Neural crest cell (in vitro differentiated cells): ENCODE measurements at places on chromosomes 5 and 9. TPM values are rescaled to one million over a fixed set of nuclear protein-coding genes. Genes with fewer than 3 reads are reported as not detected.
A peak's percentile ranks its signal among the peaks of the same experiment; 100 is the strongest.

Gene SLC6A7
- not detected in 2 replicates for total RNA-seq

Gene IL33
- not detected in 2 replicates for total RNA-seq

DNA sequence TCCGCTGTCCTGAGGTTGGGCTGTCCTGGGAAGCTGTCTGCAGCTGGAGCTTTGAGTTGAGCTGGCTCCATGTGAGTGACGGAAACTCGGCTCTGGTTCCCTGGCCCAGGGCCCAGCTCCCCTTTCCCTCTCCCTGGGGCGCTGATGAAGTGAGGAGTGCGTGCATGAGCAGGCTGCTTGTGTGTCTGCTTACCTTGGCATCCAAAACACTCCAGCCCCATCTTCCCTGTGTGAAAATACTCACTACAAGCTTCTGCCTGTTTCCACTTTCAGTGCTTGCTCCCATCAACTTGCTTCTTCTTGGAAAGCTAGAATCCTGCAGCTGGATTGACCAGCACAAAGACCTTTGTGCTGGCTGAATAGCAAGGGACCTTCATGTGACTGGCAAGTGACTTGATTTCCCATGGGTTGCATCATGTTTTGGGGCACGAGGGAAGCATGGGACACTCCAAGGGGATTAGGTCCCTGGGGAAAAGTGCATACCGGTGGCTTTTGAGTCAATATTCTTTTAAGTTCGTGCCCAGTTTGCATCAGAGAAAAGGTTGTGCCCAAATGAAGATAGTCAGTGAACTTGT, 198.1 kb downstream of the GADD45G start:
- H3K4me1 ChIP-seq: peaks cover 2% of the 10 kb centered on the region
- H3K4me3 ChIP-seq: no peak overlapping the region
- H3K27ac ChIP-seq: no peak overlapping the region
- no peaks in the 10 kb centered on the region for H3K36me3 ChIP-seq

Gene ACOT12
- total RNA-seq: not detected in 2 replicates

DNA sequence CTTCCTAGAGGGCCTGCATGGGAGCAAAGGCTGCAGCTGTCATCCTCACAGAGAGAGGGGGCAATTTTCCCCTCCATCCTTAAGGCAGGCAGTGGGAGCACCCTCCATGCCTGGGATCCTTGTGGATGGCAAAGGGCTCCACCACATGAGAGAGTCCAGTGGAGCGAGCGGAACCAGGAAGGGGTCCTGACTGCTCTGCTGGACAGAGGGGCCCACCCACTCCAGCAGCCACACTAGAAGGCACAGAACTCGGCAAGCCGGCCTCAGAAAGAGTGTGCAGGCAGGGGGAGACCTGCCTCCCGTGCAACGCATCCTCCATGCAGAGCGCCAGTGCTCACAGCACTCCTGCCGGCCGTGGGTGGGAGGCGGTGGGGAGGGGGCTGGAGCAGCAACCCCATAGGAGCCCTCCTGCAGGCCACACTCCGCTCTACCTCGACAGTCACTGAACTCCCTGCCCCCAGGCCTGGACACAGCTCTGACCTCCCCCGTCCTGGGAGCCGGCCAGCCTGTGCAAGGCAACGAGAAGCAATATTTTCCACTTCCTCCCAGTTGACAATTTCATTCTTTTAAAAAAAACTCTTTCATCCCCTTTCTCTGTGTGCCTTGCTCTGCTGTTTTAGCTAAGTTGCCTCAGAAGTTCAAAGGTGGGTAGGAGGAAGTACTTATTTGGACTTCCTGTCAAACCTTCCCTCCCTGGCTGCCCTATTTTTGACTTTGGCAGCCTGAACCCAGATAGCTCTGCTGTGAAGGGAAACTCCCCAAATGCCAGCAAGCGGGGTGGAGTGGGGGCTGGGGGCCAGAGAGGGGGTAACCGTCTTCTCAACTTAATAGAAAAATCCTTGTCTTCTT, 5.3 kb upstream of the LCP2 start:
- no peak overlapping the region for H3K27ac ChIP-seq
- H3K36me3 ChIP-seq: no peaks in the 10 kb centered on the region
- no peak overlapping the region for H3K4me3 ChIP-seq
- DNase-seq: no peak
- peaks cover 33% of the 10 kb centered on the region for H3K4me1 ChIP-seq
- no peaks in the 10 kb centered on the region for H3K27me3 ChIP-seq

- H3K4me3 ChIP-seq: no peak overlapping the region
- no peaks in the 10 kb centered on the region for H3K4me1 ChIP-seq
- DNase-seq: peak; percentile 84
Measured at GRCh38 chr9:34413231-34413852, 36.6 kb upstream of the MYORG start.

Gene QSOX2
- total RNA-seq: 28.0 and 28.7 TPM in 2 replicates

DNA sequence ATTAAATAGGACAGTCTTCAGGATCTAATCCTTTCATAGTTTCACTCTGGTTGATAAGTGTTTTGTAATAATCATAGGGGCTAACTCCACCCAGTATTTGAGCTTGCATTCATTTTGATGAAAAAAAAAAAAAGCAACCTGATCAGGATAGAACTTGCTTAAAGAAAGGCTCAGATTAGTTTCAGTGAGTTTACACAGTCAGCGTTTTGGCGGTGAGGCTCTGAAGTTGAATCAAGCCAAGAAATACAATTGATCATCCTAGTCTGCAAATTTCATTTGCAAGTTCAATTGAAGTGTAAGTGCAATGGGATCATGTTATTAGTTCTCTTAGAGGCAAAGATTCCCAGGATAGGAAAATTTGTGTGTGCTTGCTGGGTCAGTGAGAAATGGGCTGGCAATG, 159.7 kb upstream of the ELL2 start:
- no peak overlapping the region for H3K4me3 ChIP-seq
- H3K4me1 ChIP-seq: no peaks in the 10 kb centered on the region
- H3K36me3 ChIP-seq: no peaks in the 10 kb centered on the region
- H3K27me3 ChIP-seq: no peaks in the 10 kb centered on the region

GRCh38 chr5:57850109-57850508, 367.5 kb upstream of the ACTBL2 start:
- H3K4me3 ChIP-seq: no peak overlapping the region
- no peaks in the 10 kb centered on the region for H3K4me1 ChIP-seq

DNA sequence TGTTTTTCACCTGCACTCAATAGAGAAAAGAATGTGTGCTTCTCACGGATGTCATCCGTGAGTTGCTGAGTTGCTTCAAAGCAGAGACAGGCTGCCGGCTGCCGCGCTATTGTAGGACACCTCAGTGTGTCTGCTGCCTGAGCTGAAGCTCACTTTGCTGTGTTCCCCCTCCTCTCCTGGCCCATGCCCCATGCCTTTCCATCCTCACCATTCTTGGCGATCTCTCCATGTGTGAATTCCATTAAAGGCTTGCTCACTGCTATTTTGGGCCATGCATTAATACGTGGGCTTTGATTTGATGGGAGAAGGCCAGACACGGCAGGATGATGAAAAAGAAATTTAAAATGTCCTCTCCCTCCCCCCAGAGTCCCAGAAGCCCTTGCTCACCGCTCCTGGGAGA, 14.5 kb downstream of the ADAM19 start:
- DNase-seq: no peak
- peaks cover 44% of the 10 kb centered on the region for H3K4me1 ChIP-seq
- peaks cover 3% of the 10 kb centered on the region for H3K36me3 ChIP-seq
- H3K27ac ChIP-seq: no peak overlapping the region
- H3K27me3 ChIP-seq: no peaks in the 10 kb centered on the region
- H3K4me3 ChIP-seq: no peak overlapping the region

GRCh38 chr9:131552030-131552429, 6.7 kb downstream of the PRRT1B start:
- no peak overlapping the region for H3K27ac ChIP-seq
- H3K27me3 ChIP-seq: peaks cover 80% of the 10 kb centered on the region
- H3K36me3 ChIP-seq: peaks cover 7% of the 10 kb centered on the region
- no peak overlapping the region for H3K4me3 ChIP-seq

DNA sequence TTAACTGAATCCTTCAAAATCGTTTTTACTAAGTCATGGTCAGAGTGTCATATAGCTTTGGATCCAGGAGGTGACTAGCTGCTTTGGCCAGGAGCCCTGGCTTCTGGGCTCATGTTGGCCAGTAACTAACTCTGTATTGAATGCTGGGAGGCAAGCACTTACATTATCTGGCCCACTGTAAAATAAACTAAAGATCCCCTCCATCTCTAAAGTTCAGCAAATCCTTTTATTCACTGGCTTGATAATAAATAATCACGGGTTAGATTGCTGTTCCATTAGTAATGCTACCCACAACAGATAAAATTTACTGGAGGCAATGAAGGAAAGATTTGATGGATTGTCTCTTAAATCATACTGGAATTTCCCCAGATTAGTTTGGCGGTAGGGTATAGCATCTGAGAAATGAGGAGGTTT, 382.2 kb upstream of the TLE4 start:
- no peak overlapping the region for H3K27ac ChIP-seq
- H3K36me3 ChIP-seq: no peaks in the 10 kb centered on the region
- no peaks in the 10 kb centered on the region for H3K4me1 ChIP-seq
- H3K4me3 ChIP-seq: no peak overlapping the region
- no peaks in the 10 kb centered on the region for H3K27me3 ChIP-seq

DNA sequence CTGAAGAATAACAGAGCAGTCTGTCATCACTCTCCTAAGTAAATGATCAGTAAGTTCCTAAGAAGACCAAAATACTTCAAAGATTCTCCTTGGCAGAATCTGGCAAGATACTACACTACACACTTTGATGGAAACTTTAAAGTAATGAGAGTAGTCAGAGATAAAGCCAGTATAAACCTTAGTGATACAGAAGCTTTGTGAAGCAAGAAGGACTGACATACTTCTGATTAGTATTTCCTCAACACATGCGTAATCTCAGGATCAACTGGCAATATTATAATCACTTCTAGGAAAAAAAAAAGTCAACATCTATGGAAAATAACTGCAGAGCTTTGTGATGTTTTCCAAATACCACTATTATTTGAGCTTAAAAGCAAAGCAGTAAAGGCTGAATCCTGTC, 34.0 kb upstream of the ADAMTS19 start:
- no peaks in the 10 kb centered on the region for H3K27me3 ChIP-seq
- no peaks in the 10 kb centered on the region for H3K36me3 ChIP-seq
- H3K4me1 ChIP-seq: peaks cover 7% of the 10 kb centered on the region
- H3K27ac ChIP-seq: no peak overlapping the region
- no peak for DNase-seq

Gene PCDHA7
- 1.9 and 2.3 TPM in 2 replicates for total RNA-seq

- no peak overlapping the region for H3K4me3 ChIP-seq
- peak overlapping the region; percentile 57 for H3K27ac ChIP-seq
- no peak for DNase-seq
- H3K36me3 ChIP-seq: no peaks in the 10 kb centered on the region
- H3K4me1 ChIP-seq: peaks cover 22% of the 10 kb centered on the region
Measured at GRCh38 chr9:14961372-14962068, 51.3 kb upstream of the FREM1 start.

GRCh38 chr5:17796757-17797396, 162.6 kb downstream of the TAF11L14 start:
- no peak overlapping the region for H3K4me3 ChIP-seq
- no peak for DNase-seq
- no peaks in the 10 kb centered on the region for H3K27me3 ChIP-seq
- H3K27ac ChIP-seq: no peak overlapping the region

DNA sequence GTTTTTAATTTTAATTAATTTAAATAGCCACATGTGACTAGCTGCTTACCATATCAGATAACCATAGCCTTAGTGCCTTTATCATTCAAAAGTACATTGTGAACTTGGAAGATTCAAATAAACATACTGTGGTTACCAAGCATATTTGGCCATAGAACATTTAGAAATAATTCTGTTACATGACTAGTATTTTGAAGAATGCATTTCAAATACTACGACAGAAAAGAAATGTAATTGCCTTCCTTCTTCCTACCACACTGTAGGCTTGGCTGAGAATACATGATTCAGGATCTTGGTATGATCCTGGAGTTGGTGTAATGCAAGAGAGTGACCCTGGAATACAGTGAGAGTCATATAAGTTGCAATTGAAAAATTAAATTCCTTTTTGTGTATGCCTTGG, 109.7 kb upstream of the PCA3 start:
- peaks cover 28% of the 10 kb centered on the region for H3K4me1 ChIP-seq
- H3K4me3 ChIP-seq: no peak overlapping the region
- no peaks in the 10 kb centered on the region for H3K27me3 ChIP-seq
- no peak overlapping the region for H3K27ac ChIP-seq
- no peak for DNase-seq

Gene FBP1
- 0.80 and 0.86 TPM in 2 replicates for total RNA-seq

- no peaks in the 10 kb centered on the region for H3K27me3 ChIP-seq
- DNase-seq: no peak
Measured at GRCh38 chr5:30891660-30892059, 301.8 kb upstream of the CDH6 start.

Gene SLC45A2
- 0.36 and 1.3 TPM in 2 replicates for total RNA-seq

DNA sequence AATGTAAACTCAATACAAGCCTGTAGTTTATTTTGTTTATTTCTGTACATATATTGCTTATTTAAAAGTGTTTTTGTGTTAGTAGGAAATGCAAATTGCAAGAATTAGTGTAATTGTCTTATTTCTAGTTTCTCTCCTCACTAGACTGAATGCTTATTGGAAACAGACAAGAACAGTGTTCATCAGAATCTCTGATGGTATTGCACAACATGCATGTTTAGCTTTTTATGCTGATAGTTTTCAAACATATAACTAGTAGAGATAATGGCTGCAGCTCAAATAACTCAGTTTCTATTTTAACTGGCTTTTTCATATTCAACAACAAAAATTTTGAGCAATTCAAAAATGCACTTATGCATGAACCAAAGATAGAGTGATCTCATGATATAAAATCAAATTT, 68.8 kb upstream of the HTR4 start:
- H3K4me1 ChIP-seq: peaks cover 16% of the 10 kb centered on the region
- H3K27ac ChIP-seq: no peak overlapping the region
- no peak overlapping the region for H3K4me3 ChIP-seq
- H3K36me3 ChIP-seq: no peaks in the 10 kb centered on the region
- no peak for DNase-seq
- no peaks in the 10 kb centered on the region for H3K27me3 ChIP-seq

DNA sequence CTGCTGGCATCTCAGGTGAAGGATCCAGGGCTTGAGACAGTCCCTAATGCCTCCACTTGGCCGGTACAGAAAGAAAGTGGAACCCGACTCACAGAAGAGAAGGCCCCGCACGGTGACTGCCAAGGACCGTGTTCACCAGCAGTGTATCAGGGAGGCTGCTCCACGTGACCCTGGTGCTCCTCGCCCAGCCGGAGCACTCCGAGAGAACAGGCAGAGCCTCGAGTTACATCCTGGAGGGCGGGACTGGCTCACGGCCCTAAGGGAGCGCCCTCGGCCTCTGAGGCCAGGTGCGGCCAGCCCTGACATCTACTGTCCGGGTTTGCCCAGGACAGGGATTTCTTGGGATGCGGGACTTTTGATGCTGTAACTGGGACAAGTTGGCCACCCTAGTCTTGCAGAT, 104.0 kb upstream of the SARDH start:
- peaks cover 31% of the 10 kb centered on the region for H3K4me1 ChIP-seq
- no peaks in the 10 kb centered on the region for H3K36me3 ChIP-seq
- H3K27ac ChIP-seq: no peak overlapping the region
- no peaks in the 10 kb centered on the region for H3K27me3 ChIP-seq
